SK-N-SH treated with all-trans-retinoic acid at 6 μM for 48 hours (cell line): ENCODE measurements at places on chromosomes 6 and 20.
A peak's percentile ranks its signal among the peaks of the same experiment; 100 is the strongest.

DNA sequence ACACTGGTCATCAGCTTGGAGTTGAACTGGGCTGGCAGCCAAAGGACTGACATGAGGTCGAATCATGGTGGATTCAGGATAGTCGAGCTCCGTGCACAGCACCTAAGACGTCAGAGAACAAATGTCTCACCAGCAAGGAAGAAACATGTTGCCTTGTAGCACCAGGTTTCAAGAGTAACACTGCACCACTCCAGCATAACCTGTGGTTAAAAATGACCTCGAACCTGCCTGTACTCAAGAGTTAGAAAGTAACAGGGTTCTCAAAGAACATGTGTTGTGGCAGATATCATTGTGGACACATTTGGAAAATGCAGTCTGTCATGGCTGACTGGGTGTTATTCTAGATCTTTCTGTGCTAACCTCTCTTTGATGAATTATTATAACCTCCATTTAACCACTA, 511.6 kb downstream of the CDH26 start:
- no peak for ATAC-seq

- ATAC-seq, result no peak
Observed at GRCh38 chr6:26524722-26525370, 13.3 kb upstream of the HMGN4 start.

DNA sequence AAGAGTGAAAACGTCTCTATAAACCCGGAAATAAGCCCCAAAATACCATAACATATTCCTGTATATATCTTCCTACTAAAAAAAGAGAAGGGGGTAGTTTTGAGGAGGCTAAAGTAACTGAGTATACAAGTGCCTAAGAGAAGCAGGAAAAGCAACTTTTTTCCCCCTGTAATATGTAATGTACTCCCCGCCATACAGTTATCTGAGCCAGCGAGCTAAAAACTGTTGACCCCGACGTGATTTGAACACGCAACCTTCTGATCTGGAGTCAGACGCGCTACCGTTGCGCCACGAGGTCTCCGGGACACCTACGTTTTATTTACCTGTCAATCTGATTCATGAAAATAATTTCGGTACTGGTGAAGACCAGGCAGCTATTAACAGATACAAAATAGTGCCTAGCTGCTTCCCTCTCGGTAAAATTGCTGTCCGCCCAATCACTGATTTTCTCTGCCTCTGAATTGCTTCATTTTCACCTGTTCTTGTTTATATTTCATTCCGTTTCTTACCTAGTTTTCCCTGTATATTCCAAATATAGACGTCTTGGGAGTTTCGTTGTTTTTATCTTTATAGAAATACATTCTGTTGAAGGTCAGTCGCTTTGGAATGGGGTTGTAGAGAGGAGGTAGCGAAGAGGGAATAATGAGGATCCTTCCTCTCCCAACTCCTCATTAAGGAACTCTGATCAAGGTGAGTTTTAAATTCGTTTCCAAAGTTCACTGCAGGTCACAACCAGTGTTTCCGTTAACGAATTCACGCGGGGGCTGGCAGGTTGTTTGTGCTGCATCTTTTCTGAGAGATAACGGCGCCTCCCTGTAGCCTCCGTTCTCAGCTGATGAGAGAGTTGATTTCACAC, 33.6 kb upstream of the BTN3A2 start:
- ATAC-seq, result peak; percentile 23

- ATAC-seq, result no peak
Observed at GRCh38 chr20:54083459-54083858, 13.1 kb upstream of the BCAS1 start.

- no peak for ATAC-seq
Observed at GRCh38 chr6:13447949-13448724, 39.3 kb downstream of the GFOD1 start.

DNA sequence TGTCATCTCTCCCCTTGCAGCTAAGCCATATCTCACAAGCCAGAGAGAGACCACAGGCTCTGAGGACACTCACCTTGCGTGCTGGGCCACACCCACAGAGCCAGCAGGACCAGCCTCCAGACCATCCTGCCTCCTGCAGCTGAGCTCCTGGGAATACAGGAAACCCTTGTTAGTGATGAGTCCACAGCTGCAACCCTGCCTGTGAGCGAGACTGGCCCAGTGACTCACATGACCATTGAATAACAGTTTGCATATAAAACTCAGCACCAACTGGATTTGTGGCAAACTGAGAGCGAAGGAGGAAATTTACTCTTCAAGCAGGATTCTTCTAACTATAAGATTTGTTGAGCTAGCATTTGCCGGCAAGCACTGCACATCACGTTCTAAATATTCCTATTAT, 3.0 kb downstream of the THBS2 start:
- ATAC-seq, result peak; percentile 61

- ATAC-seq, result no peak
Observed at GRCh38 chr6:159013229-159013628, 13.2 kb upstream of the RSPH3 start.

GRCh38 chr20:12054556-12054955, 136.9 kb downstream of the BTBD3 start:
- no peak for ATAC-seq

GRCh38 chr20:42901689-42902440, 287.8 kb downstream of the PTPRT start:
- no peak for ATAC-seq

- no peak for ATAC-seq
Observed at GRCh38 chr6:3307436-3307835, 48.7 kb downstream of the PSMG4 start.

DNA sequence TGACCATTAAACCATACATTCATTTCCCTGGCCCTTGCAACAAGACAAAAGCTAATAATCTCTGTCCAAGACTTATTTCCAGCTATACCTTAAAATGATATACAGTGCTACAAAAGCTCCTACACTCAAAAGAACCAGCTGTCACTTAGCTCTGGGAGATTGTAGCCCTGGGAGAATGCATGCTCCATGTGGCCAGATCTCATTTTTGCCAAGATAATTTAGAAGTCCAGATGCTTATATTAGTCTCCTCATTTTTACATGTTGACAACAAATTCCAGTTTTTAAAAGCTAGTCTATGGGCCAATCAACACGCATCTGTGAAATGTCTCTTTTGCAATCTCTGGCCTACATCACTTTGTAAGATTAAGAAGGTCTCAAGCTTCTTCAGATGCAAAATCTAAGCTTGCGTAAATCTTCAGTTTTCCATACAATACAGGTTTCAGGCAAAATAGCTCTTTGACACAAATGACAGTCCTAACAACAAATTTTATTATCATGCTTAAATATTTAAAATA, 27.1 kb downstream of the TASP1 start:
- ATAC-seq, result no peak

DNA sequence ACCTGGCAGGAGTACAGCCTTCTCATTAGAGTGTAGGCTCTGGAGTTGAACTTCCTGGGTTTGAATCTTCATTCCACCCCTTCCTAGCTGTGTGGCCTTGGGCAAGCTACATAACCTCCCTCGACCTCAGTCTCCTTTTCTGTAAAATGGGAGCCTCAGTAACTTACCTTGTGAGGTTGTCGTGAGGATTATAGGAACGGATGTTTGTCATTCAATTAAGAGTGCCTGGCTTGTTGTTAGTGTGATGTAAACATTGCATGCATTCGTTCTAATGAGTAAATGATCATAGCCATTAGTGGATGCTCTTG, 45.2 kb downstream of the TOX2 start:
- ATAC-seq, result no peak

GRCh38 chr6:108030211-108030610, 44.3 kb downstream of the OSTM1 start:
- no peak for ATAC-seq

DNA sequence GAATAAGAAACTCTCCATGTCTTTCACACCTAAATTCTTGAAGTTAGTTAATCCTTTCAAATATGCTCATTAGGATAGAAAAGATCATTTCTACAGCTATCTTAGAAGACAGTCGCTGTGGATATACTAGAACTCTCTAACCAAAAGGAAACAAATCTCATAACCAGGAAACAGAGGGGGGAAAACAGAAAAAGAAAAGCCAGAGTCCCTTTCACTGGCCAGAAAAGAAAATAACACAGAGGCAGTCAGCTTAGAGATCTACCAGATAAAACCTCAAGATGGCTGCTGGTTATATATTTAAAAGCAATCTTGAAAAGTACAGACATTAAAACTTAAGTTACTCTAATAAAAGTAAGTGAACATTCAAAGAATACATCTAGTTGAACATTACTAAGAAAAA, 19.6 kb downstream of the NUP153 start:
- no peak for ATAC-seq

- ATAC-seq, result no peak
Observed at GRCh38 chr20:49729780-49730179, 16.1 kb upstream of the B4GALT5 start.

DNA sequence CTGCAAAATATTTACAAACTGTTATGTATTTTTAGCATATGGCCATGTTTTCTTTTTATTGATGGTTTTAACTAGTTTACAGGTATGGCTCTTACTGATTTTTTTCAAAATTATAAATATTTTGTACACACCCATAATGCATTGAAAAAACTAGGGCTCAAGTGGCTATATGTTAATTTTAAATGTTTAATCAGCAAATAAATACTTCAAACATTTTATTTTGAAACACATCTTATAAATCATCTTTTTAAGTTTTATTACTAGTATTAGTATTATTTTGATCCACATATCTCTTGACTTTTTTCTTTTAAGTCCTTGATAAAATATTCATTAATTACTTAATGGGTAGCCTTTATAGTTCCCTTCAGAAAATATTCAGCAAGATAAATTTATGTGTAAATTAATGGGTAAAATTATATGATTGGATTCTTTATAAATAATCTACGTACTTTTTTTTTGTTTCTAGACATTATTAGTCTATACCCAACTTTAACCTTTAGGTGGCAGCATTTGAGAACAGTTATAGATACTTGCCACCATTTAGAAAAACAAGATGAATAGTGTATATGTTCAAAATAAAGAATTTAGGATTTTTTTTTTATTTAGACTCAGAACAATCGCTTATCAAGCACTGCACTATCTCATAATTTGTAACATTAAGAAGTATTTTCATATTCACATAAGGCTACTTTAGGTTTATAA, 241.9 kb downstream of the ADGRB3 start:
- ATAC-seq, result no peak

DNA sequence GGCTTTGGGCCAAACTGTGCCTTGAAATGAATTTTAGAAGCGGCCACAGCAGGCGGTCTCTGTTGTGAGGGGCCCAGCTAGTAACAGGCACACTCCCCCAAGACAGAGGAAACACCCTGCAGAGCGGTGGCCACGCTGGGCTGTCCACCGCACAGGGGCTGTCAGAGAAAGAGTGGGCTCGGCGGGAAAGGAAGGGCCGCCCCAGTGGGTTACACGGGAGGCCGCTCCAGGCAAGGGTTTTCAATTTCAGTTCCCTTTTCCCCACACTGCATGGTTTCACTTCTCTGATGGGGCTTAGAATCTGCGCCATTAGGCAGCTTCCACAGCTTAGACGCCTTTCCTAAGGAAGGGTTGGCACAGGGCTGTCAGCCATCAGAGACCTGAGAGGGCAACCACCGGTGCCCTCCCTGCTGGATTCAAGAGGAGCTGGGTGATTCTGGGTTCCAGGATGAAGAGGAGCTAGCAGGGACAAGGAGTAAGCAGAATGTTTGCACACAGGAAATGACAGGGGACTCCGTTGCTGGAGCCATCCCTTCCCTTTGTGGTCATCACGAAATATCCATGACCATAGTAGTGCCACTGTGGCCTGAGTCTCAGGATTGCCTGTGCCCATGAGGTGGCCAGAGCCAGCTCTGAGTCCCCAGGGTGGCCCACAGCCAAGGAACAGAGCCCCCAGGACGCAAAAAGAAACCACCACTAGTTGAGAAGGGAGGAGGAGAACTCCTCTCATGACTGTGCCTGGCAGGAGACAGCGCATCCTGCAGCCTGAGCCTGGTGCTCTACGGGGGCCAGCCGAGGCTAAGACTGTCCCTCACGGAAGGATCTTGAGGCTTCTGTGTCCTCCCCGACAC, 282.7 kb downstream of the NRN1 start:
- ATAC-seq, result no peak

DNA sequence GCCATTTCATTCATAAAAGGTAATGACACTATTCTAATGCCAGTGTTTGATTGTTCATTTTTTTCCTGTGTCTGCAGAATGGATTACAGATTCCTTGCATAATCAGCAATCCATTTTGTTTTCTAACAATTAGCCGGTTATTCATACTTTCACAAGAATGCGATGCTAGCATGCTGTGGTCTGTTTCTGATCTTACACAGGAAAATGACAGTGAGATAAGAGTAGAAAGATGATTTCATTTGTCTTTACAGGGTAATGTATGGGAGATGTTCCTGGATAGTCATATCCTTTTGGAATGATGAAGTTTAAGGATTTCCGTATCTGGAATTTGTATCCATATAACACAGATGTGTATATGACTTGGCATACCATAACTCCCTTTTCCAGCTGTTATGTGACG, 207.3 kb downstream of the FARS2 start:
- no peak for ATAC-seq
